T47D (cell line): ENCODE measurements at places on chromosomes 1 and 21.

- DNase-seq: no peak
Observed at GRCh38 chr1:101379950-101380349, 143.1 kb downstream of the S1PR1 start.

DNA sequence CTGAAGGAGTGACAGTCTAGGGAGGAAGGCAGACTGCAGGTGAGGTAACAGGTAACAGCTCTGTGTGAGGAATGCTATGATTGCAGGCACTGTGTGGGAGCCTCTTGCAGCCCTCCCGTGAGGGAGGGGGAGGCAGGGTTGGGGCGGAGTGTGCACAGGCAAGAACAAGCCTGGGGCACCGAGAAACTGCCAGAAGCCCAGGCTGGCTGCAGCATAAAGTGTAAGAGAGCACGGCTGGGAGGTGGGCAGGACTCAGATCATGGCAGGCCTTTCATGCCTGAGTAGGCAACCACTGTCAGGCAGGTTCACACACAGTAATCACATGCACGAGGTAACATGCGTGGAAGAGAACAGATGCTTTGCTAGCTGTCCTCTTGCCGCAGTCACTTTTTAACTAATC lies 11.3 kb upstream of the RHEX start:
- DNase-seq: no peak

DNA sequence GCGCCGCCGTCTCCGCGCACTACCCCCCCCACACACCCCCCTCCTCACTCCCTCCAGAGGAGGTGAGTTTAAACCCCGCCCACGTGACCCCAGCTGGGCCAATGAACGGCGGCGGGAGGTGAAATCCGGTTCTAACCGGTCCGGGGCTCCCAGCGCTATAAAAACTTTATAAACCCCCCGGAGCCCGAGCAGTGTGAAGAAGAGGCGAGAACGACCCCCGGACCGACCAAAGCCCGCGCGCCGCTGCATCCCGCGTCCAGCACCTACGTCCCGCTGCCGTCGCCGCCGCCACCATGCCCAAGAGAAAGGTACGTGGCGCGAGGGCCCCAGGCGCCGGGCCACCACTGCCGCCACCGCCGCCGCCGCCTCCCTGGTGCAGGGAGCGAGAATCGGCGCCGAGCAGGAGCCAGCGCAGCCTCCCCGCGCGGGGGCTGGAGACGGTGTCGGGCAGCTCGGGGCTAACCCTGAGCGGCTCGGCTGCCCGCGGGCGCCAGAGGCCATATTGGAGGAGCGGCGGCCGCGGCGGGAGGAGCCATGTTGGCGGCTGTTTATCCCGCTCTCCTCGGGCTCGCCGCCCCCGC lies at the start of gene HMGN2:
Gene HMGN2 (plus strand): TSS at position 121 of the 581 bp plus-strand sequence. CDS start 173 bp downstream, at position 294.
- peak; percentile 66 for DNase-seq

DNA sequence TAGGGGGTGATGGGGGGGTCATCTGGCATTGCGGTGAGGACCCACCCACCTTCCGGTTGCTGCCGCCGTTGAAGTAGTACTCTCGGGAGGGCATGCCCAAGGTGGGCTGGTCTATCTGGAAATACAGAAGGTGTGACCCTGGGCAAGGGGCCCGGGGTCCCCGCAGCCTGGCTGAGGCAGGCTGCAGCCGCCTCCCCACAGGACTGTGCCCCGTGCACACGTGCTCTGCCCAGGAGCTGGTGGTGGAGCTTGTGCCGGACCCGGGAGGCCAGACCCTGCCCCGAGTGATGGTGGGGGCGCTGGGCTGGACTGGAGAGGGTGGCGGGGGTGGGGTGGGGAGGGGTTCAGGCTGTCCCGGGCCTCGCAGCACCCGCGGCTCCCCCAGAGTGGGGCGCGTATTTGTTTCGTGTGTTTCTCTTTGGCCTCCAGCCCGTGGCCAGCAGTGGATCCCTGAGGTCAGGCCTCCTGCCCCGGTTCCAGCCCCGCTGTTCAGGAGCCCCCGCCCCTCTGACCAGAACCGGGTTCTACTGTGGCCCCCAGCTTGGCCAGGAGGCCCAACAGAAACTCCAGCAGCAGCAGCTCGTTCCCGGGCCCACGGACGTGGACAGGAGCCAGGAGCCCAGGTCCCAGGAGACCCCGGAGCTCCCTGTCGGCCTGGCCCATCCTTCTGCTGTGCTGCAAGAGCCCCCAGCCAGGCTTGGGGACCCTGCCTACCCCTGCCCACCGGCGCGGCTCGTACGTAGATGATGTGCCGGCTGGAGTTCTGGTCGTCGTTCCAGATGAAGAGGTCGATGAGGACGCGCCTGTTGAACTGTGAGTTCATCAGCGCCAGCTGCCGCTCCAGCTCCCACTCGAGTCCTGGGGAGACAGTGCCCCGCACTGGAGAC lies 19.2 kb downstream of the PRXL2B start:
- no peak for DNase-seq

DNA sequence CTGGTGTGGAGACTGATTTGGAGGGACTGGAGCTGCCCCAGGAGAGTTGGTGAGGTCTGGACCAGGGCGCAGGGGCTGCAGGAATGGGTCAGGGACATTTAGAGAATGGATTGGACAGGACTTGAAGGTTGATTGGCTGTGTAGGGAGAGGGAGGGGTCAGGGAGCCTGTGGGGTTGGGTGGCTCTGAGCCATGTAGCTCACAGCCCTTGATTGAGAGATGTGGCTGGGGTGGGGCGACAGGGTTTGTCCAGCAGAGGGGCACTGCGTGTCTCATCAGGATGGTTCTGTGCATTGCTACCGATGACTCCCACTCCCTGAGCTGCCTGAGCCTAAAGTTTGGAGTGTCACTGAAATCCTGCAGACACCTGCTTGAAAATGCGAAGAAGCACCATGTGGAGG lies 12.1 kb downstream of the AZIN2 start:
- DNase-seq: no peak

DNA sequence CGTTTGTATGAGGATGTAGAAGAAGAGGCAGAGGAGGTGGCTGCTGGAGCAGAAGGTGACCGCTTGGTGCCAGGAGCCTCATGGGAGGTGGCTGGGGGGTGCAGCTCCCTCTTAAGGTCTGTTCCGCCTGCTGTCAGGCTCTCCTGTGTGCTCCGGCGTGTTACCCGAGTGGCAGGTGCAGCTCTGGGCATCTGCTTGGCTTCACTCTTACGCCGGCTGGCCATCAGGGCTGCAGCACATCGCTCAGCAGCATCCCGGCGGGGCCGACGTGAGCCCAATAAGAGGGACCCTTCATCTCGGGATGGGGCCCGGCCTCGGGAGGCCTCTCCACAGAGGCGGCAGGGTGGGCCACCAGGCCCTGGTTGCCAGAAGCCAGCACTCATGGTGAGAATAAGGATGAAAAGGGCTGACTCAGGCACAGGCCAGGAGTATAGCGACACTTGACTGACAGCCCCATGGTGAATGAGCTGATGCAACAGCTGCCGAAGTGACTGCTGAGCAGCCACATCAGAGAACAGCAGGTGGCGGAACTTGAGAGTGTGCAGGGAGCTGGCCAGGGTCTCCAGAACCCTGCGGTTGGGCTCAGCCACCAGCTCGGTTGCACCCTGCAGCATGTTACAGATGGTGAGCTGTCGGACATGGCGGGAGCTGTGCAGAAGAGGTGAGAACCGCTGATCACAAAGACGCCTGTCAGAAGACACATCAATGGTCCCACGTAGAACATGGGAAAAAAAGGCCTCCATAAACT lies 17.5 kb downstream of the LRRC41 start:
- DNase-seq: no peak

DNA sequence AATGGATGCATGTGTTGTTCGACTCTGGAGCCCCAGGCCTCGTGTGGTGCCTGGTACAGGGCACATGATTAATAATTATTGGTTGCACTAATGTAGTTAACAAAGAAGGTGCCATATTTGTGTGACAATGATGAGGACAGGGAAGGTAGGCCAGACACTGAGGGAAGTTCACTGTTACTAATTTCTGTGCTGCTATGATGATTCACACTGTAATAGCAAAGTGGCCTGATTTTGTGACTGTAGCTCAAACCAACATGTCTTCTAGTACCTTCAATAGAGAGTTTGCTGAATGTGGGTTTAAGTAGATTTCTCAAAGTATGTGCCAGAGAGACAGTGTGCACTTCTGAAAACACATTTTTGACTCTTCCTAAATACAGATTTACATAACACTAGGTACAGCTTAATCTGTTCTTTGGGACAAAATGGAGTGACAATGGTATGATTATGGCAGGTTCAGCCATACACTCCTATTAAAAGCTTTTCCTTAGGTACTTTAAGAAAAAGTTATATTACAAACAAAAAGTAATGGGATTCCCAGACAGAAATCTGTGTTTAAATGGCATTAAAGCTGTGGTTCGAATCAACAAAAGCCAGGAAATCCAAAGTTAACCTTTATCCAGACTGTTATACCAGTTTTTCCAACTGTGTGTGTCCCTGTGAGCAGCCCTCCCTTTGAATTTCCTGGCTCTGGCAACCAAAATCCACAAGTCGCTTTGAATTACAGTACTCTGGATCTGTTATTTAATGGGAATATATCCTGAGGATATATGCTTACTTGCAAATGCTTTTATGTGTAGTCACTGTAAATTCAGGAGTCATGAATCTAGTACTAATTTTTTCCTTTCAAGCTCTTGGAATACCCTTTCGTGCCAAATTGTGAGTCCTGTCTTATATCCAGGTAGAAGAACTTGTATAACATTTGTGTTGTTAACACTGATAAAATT lies 277.1 kb upstream of the SGIP1 start:
- DNase-seq: no peak

DNA sequence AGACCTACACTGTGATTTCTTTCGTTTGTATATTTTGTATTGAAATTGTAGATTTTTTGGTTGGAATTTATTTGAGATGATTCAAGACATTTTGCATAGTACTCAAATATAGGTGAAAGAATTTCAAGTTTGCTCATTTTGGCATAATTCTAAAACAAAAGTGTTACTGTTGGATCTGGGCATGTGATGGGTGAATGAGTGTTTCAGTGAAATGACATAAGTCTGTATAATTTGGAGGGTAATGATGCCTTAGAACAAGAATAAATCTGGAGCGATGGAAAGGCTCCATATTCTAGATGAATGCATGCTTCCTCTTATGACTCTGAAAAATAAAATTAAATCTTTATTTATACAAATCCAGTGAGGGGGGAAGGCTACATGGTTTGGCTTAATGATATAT lies 41.0 kb downstream of the NFIA start:
- DNase-seq: no peak

DNA sequence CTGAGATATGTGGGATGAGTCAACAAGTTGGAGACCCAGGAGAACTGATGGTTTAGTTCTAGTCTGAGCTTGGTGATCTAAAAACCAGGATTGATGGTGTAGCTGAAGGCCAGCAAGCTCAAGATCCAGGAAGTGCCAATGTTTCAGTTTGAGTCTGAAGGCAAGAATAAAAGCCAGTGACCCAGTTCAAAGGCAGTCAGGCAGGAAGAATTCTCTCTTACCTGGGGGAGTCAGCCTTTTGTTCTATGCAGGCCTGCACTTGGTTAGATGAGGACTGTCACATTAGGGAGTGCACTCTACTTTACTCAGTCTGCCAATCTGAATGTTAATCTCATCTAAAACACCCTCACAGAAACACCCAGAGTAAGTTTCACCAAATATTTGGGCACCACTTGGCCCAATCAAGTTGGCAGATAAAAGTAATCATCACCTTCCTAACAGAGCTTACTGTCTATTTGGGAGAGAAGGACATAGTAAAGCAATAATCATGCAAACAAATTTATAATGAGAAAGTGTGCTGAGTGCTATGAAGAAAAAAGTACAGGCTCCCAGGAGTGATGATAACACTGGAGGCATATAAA lies 63.4 kb downstream of the TSEN15 start:
- DNase-seq: no peak

DNA sequence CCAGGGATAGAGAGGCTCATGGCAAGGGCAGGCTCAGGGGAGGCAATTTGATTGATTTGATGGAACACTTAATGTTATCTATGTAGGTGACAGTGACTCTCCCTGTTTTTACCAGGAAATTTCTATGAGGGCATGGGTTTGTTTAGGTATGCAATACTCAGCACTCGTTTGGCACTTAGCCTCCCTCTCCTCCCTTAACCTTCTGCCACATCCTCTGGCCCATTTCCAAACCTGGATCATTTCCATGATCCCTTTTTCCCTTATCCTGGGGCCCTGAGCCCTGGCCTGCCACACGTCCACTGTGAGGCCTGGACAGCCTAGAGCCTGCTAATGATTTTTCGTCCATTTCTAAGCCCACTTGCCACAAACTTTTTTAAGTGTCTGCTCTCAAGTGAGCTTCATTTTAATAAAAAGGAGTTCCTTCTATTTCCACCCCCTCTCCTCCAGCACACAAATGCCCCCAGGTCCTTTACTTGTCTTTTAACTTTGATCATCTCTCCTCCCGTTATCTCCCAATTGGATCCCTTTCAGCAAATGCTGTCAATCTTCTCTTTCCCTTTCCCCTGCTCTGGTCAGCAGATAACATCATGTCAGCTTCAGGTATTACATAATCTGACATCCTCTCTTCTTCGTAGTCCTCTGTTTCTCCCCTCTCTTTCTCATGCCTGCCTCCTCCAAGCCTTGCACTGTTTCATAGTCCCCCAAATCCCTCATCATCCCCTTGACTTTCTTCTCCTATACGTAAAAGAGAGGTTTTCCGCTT lies 37.8 kb upstream of the GADD45A start:
- peak; percentile 30 for DNase-seq

DNA sequence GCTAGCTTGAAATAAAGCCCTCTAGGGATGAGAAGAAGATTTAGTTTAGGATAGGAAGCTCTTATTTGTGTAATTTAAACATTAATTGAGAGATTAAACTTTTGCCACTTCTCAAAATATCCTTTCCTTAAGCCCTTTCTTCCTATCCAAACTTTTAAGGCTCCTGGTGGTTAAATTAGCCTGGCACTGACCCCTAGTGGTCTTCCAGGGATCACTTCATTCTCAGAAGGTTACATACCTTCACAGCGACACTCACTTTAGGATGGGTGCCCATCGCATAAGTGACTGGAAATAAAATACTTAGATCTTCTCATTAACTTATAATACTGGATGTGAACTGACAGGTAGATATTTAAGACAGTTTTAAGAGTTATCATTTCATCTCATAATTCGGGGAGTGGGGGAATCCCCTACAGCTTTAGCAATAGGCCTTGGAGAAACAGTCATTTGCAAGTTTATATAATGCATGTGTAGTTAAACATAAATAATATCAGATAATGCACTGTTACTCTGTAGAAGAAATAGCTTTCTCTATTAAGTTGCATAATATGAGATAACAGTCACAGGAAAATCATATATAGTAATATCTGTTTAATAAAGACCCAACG lies 7.4 kb downstream of the LHX9 start:
- peak; percentile 77 for DNase-seq
